ENCODE measurements at places on chromosomes 5 and 9.

- DNase-seq = no peak
These were observed 287.4 kb upstream of the TARS1 start for GRCh38 chr5:33153372-33153771.

DNA sequence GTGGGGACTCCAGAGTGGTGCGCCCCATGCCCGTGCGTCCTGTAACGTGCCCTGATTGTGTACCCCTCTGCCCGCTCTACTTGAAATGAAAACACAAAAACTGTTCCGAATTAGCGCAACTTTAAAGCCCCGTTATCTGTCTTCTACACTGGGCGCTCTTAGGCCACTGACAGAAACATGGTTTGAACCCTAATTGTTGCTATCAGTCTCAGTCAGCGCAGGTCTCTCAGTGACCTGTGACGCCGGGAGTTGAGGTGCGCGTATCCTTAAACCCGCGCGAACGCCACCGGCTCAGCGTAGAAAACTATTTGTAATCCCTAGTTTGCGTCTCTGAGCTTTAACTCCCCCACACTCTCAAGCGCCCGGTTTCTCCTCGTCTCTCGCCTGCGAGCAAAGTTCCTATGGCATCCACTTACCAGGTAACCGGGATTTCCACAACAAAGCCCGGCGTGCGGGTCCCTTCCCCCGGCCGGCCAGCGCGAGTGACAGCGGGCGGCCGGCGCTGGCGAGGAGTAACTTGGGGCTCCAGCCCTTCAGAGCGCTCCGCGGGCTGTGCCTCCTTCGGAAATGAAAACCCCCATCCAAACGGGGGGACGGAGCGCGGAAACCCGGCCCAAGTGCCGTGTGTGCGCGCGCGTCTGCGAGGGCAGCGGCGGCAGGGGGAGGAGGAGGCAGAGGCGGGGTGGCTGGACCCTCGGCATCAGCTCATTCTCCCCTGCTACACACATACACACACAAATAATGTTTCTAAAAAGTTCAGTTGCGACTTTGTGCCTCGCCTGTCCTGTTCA lies 668 bp downstream of the GLIS3 start:
- DNase-seq = peak; percentile 9

DNA sequence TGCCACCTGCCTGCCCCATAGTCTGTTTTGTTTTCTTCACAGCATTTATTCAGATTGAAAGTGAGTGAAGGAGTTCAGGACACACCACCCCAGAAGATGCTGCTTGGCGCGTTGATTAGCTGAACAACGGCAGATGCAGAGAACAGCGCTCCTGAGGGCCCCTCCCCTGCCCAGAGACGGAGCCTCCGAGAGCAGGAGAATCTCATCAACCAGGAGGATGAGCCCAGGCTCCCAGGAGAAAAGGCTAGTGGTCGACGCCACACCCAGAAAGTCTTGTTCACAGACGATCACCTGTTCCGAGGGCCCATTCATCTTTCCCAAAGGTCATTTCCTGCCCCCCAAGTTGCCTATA lies 180.4 kb upstream of the PPP1R26 start:
- DNase-seq = no peak

DNA sequence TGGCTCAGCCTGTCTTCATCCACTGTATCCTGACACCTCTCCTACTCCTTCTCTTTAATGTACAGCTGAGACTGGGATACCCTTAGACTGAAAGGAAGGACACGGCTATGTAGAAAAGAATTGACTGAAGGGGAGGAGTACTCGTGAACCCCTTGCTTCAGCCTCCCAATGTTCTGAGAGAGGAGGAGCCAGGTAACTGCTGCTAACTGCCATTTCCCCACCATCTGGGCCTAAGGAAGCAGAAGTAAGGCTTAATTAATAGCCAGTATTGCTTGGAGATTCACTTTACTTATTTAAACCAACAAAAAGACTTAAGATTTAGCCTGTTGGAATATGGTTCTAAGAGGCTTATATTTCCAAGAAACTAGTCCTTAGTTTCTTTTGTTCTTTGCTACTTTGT lies 18.8 kb upstream of the RGS3 start:
- DNase-seq = no peak

DNA sequence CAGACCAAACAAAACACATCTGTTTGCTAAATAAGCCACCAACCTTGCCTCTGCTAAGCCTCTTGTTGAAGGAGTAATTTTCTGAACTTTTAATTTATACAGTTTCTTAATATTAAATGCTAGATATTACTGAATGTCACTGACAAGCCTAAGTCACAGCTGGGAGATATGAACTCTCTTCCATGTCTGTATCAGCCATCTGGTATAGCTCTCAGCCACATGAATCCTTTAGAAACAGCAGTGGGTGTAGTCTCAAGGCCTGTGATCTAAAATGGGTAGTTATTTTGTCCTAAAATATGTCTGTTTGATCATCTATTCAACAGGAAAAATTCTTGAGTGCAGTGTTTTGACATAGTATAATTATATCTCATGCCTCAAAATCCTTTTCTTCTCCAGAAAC lies 97.2 kb downstream of the CAMK4 start:
- no peak for DNase-seq

DNA sequence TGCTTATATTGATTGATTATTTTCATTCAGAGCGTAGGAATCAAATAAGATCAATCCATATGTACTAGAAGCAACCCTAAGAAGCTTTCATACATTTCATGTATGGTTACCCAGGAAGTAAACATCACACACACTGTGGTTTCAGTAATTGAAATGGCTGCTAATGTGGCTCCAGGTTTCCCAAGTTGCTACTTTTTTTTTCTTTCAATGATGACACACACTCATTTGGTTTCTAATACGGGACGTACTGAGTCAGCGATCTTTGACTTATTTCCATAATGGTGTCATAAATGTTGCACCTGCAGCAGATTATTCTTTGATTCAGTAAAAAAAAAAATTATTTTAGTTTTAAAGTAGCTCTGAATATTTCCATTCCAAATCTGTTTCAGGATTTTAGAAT lies 248.6 kb downstream of the CTNND2 start:
- no peak for DNase-seq

DNA sequence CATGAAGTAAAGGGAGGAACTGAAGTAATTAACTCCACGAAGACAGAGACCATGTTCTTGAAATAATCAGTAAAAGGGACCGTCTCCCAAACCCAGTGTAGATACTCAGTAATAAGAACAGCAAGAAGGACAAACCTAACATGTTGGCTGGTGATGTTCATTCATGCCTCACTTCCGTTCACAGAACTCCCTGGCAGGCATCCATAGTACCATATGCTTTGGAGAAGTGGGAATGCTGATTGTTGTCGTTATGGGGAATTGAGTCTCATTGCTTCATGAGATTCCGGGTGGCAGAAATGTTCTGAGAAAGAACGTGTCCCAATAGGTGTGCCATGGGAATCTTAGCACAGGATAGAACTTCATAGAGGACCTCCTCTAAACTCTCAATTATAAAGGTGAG lies 452.3 kb downstream of the ZSWIM6 start:
- DNase-seq = no peak

DNA sequence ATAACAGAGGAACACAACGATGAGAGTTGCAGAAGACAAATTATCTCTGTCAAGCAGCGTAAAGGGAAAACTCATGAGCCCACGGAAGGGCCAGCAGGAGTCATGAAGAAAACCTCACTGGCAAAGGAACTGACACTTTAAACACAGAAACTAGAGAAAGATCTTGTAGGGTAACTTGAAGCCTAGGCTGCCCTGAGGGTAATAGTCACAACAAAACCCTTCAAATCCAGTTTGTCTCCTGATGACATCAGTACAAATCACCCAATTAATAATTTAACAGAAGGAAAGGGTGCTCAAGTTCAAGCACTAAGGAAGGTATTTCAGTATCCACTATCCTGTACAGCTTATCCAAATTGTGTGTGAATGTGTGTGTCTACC lies 549.1 kb downstream of the MTRR start:
- no peak for DNase-seq

DNA sequence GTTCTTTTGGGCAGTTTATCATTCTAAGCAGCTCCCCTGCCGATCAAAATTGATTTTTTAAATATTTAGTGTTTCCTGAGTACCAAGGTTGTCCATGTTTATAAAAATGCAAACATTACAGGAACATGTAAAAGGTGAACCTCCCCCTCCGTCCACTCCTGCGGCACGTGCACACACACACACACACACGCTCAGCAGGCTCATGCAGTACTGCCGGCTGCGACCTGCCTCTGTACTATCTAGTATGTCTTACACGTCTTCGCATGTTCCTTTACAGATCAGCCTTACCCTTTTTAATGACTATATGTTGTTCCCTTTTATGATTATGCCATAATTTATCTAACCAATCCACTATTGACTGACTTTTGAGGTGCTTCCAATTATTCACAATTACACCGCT lies 121.8 kb upstream of the LMX1B start:
- DNase-seq = no peak

All from NCI-H524 (cell line).